ENCODE measurements at places on chromosomes 2 and 18.

- no peak for DNase-seq
These were observed 3.9 kb upstream of the ETAA1 start for GRCh38 chr2:67393237-67393636.

GRCh38 chr18:67519592-67519991 lies 3.1 kb upstream of the DSEL start:
- no peak for DNase-seq

GRCh38 chr18:59437851-59438569 lies 78.9 kb upstream of the LMAN1 start:
- DNase-seq: no peak

GRCh38 chr2:150788426-150789140 lies 301.1 kb upstream of the RND3 start:
- DNase-seq: no peak

DNA sequence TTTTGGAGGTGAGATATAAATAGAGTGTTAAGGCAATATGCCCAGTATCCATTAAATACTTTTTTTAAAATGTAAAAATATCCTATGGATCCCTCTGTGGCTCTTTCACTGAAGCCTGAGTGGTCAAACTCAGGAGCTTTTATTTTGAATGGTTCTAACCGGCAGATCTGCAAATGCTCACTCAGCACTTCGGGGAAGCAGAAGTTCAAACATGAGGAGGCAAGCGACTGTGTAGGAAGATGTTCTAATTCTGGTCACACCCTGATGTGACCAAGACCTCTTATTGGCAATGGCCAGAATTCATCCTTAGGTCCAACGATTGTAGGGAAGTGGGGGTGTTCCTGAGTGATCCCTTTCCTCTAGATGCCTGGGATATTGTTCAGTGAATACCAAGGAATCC lies 168.8 kb downstream of the CDCA7 start:
- peak; percentile 38 for DNase-seq

DNA sequence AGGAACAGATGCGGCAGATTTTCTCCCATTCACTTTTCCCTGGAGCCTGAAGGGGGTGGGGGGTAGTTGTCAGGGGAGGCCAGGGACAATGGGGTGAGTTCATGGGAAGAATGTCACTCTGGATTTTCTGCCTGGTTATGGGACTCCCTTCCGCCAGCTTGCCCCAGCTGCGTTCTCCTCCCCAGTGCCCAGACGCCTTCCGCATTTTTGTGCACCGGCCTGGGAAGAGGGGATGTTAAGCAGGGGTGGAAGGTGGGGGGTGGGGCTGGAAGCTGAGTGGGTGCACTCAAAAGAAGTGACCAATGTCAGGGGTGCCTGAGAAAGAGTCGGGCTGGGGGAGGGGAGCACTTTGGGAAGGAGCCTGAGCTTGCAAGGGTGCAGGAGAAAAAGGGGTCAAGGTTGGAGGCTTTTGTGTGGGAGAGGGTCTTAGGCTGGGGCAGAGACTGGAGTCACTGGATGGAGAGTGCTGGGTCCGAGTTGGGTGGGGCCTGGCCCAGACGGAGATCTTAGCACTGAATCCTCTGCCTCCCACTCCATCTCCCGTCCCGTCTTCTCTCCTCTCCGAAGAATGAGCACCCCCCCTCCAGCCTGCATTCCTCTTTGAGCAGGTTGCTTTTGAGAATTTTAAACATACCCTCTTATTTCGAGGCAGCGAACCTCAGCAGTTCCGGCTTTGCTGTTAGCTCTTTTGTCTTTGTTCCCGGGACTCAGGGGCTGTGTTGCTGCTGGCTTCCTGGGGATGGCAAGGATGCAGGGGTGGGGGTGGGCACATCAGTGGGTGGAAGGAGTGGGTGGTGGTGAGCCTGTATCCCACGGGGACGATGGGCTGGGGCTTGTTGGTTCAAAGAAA lies 2.7 kb downstream of the IGFBP2 start:
- no peak for DNase-seq

DNA sequence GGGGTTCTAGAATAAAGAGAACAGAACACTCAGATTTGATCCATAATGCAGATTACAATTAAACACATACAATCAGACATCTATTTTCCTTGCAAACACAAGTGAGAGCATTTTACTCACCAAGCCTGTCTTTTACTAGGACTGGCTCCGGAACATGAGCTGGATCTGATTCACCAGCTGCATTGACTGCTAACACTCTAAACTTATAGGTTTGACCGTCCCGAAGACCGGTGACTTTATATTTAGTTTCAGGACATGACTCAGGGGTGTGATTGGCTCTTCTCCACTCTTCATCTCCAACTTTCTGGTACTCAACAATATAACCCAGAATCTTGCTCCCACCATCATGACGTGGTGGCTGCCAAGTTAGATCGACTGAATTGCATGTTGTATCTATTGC lies 112.4 kb downstream of the PLEKHA3 start:
- DNase-seq: no peak

DNA sequence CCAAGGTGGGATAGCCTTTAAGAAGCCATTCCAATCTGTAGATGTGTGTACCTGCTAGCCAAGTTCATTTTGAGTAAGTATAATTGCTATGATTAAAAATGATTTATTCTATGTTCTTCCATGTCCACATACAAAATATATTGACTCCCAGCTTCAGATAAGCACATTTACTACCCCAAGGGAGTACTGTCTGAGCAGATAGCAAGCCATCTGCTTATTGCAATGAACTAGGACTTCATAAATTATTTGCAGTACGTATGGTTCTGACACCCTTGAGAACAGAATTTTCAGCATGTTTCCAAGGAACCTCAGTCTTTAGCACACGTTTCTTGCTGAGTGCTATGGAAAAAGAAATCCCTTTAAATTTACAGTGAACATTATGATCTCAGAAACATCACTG lies 28.2 kb downstream of the ABCG5 start:
- DNase-seq: no peak

- DNase-seq: peak; percentile 80
These were observed at the start of gene ONECUT2 for GRCh38 chr18:57434536-57435494. Gene ONECUT2, plus strand, starts transcription at chr18:57435374. Its CDS starts 343 bp downstream, at chr18:57435717.

GRCh38 chr2:114651933-114652332 lies 209.5 kb downstream of the DPP10 start:
- DNase-seq: no peak

DNA sequence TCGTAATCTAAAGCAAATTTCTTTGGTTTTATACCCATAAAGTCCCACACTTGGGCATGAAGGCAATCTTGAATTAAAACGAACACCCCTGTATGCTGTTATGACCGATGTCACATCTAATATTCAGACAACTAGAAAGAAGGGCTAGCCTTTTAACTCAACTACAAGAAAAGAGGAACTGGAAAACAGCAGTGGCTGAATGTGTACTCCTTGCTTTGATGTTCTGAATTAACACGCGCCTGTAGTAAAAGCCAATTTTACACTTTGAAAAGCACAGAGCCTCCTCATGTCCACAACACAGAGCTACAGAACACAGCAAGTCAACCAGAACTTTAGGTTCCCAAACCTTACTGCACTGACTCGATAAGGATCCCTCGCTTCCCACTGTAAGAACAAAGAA lies 147.6 kb downstream of the HDAC4 start:
- peak; percentile 39 for DNase-seq

DNA sequence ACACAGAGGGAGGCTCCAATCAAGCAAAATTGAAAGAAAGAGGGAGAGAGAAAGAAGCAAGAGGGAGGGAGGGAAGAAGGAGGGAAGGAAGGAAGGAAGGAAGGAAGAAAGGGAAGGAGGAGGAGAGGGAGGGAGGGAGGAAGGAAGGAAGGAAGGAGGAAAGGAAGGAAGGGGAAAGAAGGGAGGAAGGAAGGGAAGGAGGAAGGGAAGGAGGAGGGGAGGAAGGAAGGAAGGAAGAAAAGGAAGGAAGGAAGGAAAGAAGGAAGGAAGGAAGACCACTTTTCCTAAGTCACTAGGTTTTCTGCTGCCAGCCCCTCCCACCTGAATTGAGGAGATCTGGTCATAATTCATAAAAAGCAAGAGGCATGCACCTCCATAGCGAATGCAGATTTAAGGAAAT lies 287.0 kb downstream of the SP3 start:
- DNase-seq: no peak

Measured in RPMI8226 (cell line).